ENCODE measurements at places on chromosomes 13 and 19. TPM values are rescaled to one million over a fixed set of nuclear protein-coding genes. Genes with fewer than 3 reads are reported as not detected.

DNA sequence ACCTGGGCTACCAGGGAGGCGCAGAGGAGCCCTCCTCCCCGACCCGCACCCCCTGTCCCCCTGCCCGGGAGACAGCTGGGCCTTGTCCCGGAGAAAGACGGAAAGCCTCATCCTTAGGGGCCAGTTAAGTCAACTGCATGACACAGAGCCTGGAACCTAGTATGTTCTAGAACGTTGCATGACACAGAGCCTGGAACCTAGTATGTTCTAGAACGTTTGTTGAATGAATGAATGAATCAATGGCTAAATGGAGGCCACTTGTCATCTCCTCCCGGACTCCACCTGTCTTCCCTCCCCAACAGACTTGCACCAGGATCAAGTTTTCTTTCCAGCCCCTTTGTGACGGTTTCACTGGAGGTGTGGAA, 706 bp downstream of the SERP2 start:
- no peak for DNase-seq

GRCh38 chr13:21033212-21033840, 28.1 kb downstream of the LATS2 start:
- no peak for DNase-seq

Gene IGLON5
- not detected for total RNA-seq

Gene SLC17A7
- not detected for total RNA-seq

Gene WDR62
- total RNA-seq = 23.3 TPM

- DNase-seq = no peak
These were observed 264.4 kb downstream of the TEX29 start for GRCh38 chr13:111584870-111585269.

Gene ARHGAP33
- 3.7 TPM for total RNA-seq

Gene PLK5
- total RNA-seq = not detected

Gene RFPL4AL1
- not detected for total RNA-seq

- DNase-seq = no peak
These were observed 197.1 kb downstream of the OXGR1 start for GRCh38 chr13:96797136-96797535.

DNA sequence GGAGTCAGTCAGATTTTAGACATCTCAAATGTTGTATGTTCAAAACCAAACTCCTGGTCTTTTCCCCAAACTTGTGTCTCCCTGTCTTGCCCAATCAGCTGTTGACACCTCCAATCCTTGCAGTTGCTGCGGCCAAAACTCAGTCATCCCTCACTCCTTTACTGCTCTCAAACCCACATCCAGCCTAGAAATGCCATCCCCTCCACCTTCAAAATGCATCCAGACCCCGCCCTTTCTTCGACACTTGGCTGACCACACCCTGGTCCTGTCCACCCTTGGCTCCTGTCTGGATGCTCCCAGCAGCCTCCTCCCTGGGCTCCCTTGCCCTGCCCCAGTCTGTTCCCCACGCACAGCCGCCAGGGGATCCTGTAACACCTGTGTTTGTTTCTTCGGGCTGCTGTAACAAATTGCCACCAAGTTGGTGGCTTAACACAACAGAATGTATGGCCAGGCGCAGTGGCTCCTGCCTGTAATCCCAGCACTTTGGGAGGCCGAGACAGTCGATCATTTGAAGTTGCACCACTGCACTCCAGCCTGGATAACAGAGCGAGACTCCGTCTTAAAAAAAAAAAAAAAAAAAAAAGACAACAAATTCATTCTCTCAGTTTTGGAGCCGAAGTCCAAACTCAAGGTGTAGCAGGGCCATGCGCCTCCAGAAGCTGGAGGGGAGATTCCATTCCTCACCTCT, 11.7 kb downstream of the PLD3 start:
- DNase-seq = no peak

DNA sequence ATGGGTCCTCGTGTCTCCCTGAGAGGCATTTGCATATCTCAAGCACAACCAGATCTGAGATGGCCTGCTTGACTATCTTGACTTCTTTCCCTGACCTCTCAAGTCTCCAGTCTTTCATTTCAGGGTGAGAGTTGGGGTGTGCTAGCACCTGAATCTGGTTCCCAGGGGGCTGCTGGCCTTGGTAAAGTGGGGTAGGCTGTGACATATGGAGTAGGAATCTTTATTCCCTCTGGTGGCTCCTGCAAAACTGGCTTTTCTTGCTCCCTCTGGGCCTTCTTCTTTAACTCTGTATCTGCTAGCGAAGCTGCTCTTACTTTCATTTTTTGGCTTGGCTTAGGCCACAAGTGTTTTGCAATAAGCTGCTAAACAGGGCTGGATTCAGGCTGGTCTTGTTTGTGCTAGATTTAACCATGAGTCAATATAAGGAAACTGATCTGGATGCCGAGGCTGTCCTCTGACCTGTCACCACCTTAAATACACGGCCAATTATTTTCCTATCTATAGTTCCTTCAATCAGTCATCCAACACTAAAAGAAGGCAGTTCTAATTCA, 42.3 kb downstream of the ZNF493 start:
- no peak for DNase-seq

Gene UBE2L5
- total RNA-seq = not detected

DNA sequence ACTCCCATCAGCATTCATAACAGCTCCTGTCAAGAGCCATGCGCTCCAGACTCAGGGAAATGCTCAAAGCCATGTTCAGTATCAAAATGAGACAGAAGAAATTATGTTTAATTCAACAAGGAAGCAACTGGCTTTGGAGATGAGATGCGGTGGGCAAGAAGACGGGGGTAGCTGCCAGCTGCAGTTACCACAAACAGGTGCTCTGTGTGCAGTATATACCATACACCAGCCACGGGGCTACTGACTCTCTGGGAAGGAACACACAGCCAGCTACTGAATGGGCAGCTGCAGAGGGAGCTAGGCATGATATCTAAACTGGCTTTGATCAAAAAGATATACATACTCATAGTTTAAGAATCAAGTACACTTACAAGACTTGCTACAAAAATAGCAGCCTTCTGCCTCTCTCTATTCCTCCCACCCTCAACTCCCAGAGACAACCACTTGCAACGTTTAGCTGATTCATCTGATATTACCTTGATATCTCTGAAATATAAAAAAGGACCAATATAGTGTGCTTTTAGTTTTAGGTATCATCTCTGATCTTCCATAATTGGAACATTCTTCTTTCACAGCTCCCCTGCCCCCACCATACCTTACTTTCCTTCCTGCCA, 593.0 kb downstream of the UQCRFS1 start:
- no peak for DNase-seq

- no peak for DNase-seq
These were observed 239.4 kb downstream of the TEX29 start for GRCh38 chr13:111559612-111560403.

- DNase-seq = peak; percentile 8
These were observed 112.1 kb downstream of the DLEU7 start for GRCh38 chr13:50731400-50731799.

DNA sequence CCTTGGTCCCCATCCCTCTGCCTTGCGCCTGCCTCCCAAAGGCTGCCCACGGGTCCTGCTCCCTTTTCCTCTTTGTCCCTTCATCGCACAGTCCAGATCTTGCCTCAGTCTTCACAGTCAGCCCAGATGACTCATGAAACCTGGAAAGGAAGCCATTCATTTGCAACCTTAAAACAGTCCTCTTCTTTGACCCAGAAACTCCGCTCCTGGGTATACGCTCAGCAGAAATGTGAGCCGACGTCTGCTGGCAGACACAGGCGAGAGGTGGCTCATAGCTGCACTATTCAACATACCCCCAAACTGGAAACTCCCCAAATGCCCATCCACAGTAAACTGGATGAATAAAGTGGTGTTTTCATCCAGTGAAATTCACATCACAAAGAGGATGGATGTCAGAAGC, 13.6 kb upstream of the PEPD start:
- no peak for DNase-seq

Gene ZNF547
- 4.1 TPM for total RNA-seq

- no peak for DNase-seq
These were observed 21.9 kb downstream of the SMIM24 start for GRCh38 chr19:3458229-3459088.

- no peak for DNase-seq
These were observed at the start of gene BST2 for GRCh38 chr19:17405250-17406045. BST2 (minus strand) TSS chr19:17405630; CDS start chr19:17405575, 55 bp downstream.

Gene NDFIP2
- total RNA-seq = 110 TPM

DNA sequence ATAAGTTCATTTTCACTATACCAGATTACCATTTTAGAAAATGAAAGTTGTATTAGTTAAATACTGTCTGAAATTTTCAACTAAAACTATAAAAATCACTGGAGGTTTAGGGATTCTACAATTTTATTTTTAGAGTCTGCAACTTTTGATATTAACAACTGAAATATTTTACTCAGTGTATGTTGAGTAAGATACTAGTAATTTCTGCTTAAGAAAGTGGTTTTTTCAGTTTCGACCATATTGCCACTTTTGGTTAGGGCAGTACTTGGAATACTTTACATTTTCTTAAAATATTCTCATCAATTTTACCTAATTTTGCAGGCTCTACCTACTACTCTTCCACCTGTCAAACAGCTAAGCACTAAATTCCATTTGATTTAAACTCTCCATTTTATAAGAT, 59.6 kb downstream of the KCNRG start:
- no peak for DNase-seq

GRCh38 chr19:1853295-1854038, 5.2 kb upstream of the REXO1 start:
- DNase-seq = peak; percentile 80

DNA sequence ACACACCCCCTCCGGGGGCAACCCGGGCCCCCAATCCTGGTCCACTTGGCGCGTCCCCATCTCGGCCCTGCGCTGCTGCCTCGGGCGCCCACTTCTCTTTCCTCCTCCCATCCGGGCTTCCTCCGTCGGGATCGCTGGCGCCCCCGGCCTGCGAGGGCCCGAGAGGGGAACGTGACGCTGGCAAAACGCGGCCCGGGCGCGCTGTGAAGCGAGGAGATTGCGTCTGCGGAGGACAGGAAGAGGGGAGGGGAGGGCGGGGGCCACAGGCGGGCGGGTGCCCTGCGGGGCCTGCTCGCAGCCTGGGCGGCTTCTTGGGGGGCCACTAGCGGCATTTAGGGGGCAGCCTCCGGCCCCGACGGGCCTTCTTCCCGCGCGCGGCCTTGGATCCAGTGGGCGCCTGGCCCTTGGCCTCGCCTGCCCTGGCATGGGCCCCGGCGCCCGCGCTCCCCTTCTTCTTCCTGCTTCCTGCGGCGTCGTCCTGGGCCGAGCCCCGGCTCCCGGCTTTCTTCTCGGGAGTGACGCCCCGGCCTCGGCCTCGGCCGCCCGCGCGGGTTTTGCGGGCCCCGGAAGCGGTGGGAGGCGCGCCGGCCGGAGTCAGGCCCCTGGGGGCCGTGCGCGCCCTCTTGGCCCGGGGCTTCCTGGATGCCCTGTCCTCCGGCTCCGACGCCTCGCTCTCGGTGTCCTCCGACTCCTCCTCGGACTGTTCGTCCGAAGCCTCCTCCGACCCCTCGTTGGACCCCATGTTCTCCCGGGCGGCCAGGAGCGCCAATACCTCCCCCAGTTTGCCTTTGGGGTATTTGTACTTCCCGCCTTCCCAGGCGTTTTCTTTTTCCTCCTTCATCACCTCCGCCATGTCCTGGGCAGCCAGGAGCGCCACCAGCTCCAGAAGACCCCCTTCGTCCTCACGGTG, 2.2 kb downstream of the PNMA8B start:
- no peak for DNase-seq

Gene CERS4
- not detected for total RNA-seq

GRCh38 chr19:8478598-8478997, 23.8 kb downstream of the PRAM1 start:
- no peak for DNase-seq

Gene SYT5
- not detected for total RNA-seq

Gene LGALS7
- not detected for total RNA-seq

DNA sequence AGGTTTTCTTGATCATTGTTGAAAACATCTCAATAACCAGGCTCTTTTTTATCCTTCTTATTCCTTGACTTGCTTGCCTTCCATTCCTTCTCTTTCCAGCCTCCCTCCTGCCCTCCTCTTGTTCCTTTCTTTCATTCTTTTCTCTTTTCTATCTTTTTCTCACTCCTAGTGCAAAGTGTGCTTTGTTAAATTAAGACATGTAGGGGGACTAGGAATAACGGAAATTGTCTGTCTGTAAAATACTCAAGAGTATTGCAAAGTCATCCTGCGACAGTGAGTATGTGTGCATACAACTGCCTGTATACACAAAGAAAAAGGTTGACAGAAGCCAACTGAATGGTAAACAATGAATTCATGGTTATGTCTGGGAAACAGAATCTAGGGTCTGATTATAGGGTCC, 70.1 kb downstream of the LRRC63 start:
- DNase-seq = no peak

Gene OCEL1
- 10.6 TPM for total RNA-seq

Gene STAP2
- total RNA-seq = 3.1 TPM

Gene PSG3
- not detected for total RNA-seq

- no peak for DNase-seq
These were observed 96.8 kb upstream of the KLF12 start for GRCh38 chr13:74230984-74231501.

Gene CPAMD8
- 0.34 TPM for total RNA-seq

DNA sequence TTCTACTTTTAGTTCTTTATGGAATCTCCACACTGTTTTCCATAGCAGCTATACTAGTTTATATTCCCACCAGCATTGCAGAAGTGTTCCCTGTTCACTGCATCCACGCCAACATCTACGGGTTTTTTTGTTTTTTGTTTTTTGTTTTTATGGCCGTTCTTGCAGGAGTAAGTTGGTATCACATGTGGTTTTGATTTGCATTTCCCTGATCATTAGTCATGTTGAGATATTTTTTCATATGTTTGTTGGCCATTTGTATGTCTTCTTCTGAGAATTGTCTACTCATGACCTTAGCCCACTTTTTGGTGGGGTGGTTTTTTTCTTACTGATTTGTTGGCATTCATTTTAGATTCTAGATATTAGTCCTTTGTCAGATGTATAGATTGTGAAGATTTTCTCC, 89.7 kb downstream of the FRY start:
- no peak for DNase-seq

- DNase-seq = no peak
These were observed 15.0 kb downstream of the ZSCAN18 start for GRCh38 chr19:58083021-58083420.

- DNase-seq = peak; percentile 55
These were observed 2.0 kb downstream of the MISP start for GRCh38 chr19:752652-753517.

Gene EXOC3L2
- not detected for total RNA-seq

- DNase-seq = no peak
These were observed 416.5 kb downstream of the FGF14 start for GRCh38 chr13:101985321-101985720.

Gene ACER1
- total RNA-seq = not detected

- no peak for DNase-seq
These were observed 221.7 kb downstream of the COG6 start for GRCh38 chr13:39877134-39877533.

DNA sequence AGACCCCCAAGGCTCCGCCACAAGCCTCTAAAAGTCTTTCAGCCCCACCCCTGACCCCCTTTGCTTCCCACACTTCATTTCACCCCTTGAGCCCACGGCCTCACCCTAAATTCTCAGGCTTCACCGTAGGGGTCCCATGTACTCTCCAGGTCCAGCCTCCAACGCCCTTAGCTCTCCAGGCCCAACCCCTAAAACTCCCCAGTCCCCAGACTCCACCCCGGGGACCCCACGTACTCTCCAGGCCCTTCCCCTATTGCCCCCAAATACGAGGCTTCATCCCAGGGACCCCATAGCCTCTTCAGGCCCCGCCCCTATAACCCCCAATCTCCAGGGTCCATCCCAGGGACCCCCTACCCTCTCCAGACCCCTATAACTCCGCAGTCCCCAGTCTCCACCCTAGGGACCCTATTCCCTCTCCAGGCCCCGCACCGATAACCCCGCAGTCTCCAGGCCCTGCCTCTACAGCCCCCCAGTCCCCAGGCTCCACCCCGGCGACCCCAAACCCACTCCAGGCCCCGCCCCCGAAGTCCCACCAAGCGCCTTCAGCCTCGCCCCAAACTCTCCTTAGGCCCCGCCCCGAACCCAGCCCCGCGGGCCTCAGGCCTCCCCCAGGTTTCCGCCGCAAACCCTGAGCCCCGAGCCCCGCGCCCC, 619 bp downstream of the MED16 start:
- DNase-seq = no peak

Gene IL4I1
- 0.18 TPM for total RNA-seq
